ENCODE measurements at places on chromosomes 11 and 22.

- no peak for DNase-seq
These were observed 12.3 kb upstream of the MPEG1 start for GRCh38 chr11:59225017-59225416.

GRCh38 chr22:39182478-39183030 is 30.1 kb upstream of the CBX7 start:
- DNase-seq = no peak

- no peak for DNase-seq
These were observed 59.0 kb upstream of the PDE3B start for GRCh38 chr11:14584595-14584994.

DNA sequence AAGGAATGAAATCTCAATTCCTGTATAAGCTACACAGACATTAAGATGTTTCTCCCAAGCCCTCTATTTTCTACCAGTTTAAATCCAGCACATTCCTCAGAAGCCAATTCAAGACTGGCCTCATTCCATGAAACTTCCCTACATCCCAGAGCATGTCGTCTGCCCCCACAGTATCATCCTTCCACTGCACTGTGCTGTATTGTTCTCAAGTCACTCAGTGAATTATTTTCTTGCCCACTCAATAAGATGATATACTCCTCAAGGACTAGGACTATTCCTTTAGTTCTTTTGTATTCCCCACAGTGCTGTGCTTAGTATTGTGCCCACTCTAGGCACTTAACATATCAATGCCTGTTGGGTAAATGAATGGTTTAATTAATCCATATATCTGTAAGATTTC is 203.1 kb upstream of the BLID start:
- no peak for DNase-seq

DNA sequence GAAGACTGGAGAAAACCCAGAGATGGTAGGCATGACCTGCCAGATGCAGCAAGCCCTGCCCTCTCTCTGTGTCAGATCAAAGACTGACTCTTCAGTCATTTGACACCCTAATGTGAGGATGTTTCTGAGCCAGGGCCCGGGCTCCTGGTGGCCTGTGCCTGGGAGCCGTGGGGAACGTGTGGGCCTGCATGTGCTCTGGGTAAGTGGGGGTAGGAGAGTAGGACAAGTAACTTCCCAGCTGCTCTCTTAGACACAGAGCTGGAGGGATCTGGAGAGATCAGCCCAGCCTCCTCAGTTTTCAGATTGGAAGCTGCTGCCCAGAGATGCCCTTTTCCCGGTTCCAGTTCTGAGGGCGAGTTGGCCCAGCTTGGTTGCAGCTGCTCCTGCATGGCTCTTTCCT is 110.8 kb downstream of the TEAD1 start:
- no peak for DNase-seq

DNA sequence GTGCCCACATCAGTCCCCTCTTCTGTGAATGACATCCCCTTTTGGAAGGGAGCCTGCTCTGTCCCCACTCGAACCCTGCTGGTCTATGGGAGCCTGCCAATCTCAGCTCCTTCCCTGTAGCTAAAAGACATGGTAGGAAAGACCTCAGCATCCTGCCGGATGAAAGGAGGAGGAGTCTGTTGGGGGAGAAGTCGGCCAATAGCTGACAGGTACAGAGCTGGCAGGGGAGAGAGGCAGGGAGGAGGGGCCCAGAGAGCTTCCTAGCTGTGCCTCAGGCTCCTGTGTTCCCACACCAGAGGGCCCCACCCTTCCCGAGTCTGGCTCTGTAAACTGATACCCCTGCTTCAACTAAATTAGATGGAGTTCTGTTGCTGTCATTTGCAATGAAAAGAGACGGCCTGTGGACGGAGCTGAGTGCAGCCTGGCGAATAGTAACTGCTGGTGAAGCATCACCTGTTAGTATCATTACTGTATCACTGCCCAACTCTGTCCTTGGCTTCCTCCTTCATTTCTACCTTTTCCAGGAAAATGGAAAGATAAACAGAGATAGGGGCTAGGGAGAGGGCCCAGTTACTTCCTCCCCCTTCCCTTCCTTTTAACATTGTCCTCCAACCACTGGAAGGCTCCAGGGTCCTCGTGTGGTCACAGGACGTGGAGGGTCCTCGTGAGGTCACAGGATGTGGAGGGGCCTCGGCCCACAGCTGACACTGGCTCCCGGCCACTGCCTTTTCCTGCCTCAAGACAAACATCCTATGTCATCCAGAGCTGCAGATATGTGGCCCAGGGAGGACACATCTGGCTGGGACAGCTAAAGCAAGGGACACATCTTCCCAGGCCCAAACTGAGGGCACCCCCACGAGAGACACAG is 15.1 kb downstream of the FXYD6 start:
- no peak for DNase-seq

DNA sequence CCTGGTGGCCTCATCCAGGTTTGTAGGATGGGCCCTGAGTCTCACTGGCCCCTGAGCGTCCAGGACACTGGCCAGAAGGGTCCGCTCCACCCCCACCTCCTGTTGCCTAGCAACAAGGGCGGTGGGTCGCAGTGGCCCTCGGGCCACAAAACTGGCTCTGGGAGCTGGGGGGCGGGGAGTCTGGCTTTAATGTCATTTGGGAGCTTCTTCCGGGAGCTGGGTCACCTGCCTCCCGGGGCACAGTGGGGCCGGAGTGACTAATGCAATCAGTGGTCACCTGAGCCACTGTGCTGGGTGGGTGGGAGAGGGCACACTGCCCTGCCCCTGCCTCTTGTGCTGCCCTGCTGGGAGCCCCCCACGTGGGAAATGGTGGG is 2.6 kb downstream of the TH start:
- no peak for DNase-seq

GRCh38 chr11:126104420-126104819 is 41.8 kb upstream of the CDON start:
- DNase-seq = no peak

DNA sequence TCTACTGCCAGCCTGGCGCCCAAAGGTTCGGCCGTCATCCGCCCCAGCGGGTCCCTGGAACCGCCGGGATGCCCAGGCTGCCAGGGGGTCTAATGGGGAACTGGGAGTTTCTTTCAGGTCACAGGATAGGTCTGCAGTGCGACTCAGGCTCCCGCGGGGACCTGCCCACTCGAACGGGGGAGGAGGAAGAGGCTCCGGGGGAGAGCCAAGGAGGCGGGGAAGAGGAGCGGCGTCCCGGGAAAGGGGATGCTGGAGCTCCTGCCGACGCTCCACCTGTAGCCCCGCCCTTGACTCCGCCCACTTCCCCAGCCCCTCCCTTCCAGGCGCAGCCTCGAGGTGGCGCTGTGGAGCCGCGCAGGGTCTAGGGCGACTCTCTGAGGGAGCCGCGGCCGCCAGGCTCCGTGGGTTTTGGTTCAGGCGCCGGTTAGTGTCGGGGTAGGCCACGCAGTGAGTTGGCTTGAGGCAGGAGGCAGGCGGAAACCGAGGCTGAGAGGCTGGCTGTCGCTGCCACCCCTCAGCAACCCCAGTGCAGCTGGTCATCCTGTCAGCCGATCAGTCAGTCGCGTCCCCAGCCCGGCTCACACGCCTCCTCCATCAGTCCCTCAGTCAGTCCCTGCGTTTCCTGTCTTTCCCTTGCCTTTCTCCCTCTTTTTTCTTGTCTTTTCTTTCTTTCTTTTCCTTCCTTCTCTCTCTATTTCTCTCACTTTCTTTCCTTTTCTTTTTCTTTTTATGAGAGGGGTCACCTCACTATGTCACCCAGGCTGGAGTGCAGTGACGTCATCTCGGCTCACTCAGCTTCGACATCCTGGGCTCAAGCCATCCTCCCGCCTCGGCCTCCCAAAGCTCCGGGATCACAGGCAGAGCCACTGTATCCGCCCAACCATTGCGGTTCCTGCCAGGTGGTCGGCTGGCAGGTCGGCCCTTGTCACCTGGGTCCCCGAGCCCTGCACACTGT is 26.4 kb downstream of the YWHAH start:
- DNase-seq = peak; percentile 78

- peak; percentile 33 for DNase-seq
These were observed at the start of gene KMT5B for GRCh38 chr11:68213135-68213515. Gene KMT5B, minus strand, starts transcription at chr11:68213296. Its CDS starts 23,220 bp downstream, at chr11:68190076.

Data from activated T-cell treated with anti-CD3 and anti-CD28 coated beads for 24 hours (primary cell).